Kidney glomerular epithelial cell (primary cell): ENCODE measurements at places on chromosomes 5 and 9.

- DNase-seq = no peak
Observed at GRCh38 chr5:170849374-170849773, 12.4 kb upstream of the RANBP17 start.

- no peak for DNase-seq
Observed at GRCh38 chr5:154506049-154506715, 28.2 kb upstream of the HAND1 start.

- DNase-seq = no peak
Observed at GRCh38 chr5:97163790-97164285, 19.2 kb downstream of the RIOK2 start.

DNA sequence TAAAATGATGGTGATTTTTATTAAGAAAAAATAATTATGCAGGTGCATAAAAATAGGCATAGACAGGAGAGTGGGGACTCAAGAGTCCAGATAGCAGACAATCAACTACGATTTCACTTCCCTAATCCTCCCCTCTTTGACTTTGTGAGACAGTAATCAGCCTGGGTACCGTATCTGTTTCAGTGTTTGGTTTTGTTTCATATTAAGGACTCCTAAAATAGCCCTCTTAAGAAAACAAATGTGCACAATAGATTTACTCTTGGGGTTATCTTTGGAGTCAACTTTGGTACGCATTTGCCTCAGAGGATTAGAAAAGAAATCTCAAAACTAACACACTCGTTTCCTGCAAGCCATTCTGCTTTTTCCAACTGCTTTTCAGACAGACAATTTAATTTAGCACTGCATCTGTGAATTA lies 96.3 kb downstream of the ZNF608 start:
- DNase-seq = no peak

GRCh38 chr9:96646081-96646991 lies 8.8 kb downstream of the PRXL2C start:
- no peak for DNase-seq

- DNase-seq = no peak
Observed at GRCh38 chr5:160185626-160186360, 43.5 kb upstream of the FABP6 start.

- no peak for DNase-seq
Observed at GRCh38 chr9:81591791-81592190, 97.6 kb downstream of the TLE1 start.

GRCh38 chr5:118733394-118733793 lies 255.0 kb downstream of the DTWD2 start:
- DNase-seq = no peak

- DNase-seq = no peak
Observed at GRCh38 chr5:176633598-176633997, 3.1 kb downstream of the EIF4E1B start.

- no peak for DNase-seq
Observed at GRCh38 chr5:174731214-174732035, 7.0 kb downstream of the MSX2 start.
